ENCODE measurements at places on chromosomes 3 and 15.
A peak's percentile ranks its signal among the peaks of the same experiment; 100 is the strongest.

DNA sequence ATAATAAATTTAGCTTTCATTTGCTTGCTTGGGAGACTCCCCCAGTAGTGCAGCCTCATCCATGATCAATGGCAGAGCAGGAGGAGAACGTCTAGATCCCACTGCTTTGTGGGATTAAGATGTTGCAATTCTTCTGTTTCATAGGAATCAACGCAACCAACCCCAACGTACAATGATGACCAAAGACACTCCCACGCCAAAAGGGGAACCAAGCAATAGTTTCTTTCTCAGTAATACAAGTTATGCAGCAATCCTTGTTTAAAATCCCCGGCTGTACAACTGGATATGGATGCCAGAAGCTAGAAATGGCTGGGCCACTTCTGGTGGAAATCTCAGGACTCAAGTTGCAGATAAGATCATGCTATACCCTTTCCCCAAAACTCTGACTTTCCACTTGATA, 411.2 kb downstream of the VPS13C start:
- DNase-seq: no peak

DNA sequence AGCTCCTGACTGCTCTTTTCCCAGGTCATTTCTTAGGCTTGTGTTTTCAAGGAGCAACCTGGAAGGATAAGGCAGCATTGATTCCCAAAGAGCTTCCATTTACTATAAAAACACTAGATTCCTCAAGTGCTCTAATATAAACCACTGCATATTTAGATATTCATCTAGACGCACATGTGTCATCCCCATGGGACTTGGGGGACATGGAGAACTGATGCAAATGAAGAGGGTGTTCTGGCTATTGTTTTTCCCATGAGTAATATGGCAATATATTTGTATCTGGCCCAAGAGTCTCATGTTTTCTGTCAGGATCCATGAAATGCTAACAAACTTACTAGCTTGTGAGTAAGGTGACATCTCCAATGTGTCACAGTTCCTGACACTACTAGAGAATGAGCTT, 31.3 kb downstream of the HACD2 start:
- DNase-seq: no peak

DNA sequence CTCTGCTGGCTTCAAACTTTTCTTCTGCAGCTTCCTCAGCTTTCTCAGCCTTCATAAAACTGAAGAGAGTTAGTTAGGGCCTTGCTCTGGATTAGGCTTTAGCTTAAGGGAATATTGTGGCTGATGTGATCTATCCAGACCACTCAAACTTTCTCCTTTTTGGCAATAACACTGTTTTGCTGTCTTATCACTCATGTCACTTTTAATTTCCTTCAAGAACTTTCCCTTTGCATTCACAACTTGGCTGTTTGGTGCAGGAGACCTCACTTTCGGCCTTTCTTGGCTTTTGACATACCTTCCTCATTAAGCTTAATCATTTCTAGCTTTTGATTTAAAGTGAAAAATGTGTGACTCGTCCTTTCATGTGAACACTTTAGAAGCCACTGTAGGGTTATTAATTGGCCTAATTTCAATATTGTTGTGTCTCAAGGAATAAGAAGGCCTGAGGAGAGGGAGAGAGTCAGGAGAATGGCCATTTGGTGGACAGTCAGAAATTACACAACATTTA, 60.7 kb downstream of the SLC24A1 start:
- DNase-seq: no peak

GRCh38 chr15:22949074-22949547, 31.1 kb downstream of the CYFIP1 start:
- DNase-seq: peak; percentile 88

- no peak for DNase-seq
These were observed 22.9 kb downstream of the EPHB3 start for GRCh38 chr3:184584464-184584891.

DNA sequence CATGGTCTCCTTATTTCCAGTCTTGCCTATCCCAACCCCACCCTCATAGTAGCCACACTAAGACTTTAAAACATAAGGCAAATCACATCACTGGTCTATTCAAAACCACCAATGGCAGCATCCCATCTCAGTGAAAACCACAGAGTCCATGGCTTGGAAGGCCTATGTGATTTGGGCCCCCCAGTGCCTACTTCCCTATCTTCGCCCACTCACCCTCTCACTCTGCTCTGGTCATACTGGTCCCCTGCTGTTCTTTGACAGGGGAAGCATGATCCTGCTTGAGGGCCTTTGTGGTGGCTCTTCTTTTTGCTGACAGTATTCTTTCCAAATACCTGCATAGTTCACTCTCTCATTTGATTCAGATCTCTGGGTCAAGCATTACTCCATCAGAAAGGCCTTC, 3.3 kb downstream of the GTF2A2 start:
- no peak for DNase-seq

GRCh38 chr15:38879909-38880471, 315.4 kb upstream of the RASGRP1 start:
- DNase-seq: no peak

DNA sequence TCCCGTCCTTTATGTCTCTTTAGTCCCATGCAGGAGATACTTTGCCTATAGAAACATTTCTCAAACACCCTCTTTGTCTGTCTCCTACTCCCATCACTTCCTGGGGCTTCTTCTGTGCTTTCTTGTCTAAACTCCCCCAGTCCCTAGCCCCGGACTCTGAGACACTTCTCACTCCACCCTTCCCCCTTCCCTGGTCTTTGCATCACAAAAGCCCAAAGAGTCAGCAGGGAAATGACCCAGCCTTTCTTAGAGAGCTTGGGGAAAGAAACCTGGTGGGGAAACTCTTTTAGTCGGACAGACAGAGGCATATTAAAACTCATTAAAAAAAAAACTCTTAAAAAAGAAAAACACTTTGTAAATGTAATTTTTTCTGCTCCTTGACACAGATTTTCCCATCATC, 211.2 kb downstream of the TJP1 start:
- no peak for DNase-seq

DNA sequence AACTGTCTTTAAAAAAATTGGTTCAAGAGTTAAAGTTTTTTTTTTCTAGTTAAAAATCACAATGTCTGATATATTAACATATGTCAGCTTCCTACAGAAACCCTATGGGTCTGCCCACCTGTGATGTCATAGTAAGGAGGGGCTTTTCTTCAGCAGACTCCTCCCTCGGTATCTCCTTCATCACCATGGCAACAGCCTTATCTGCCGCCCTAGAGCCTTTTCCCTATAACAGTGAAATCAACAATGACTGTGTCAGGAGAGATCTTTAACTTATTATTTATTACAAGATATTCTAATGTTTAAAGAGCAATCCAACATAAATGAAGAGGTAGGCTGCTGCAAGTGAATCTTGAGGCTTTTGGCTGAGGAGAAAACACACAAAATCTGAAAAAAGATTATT, 138.7 kb downstream of the PEX5L start:
- DNase-seq: peak; percentile 84

- peak; percentile 37 for DNase-seq
These were observed 494.8 kb downstream of the SHQ1 start for GRCh38 chr3:72353236-72354128.

- no peak for DNase-seq
These were observed 16.5 kb upstream of the CFAP161 start for GRCh38 chr15:81117581-81117980.

GRCh38 chr3:122767540-122768372, 25.9 kb downstream of the HSPBAP1 start:
- DNase-seq: no peak

- no peak for DNase-seq
These were observed 69.3 kb upstream of the CBLB start for GRCh38 chr3:105938101-105938500.

DNA sequence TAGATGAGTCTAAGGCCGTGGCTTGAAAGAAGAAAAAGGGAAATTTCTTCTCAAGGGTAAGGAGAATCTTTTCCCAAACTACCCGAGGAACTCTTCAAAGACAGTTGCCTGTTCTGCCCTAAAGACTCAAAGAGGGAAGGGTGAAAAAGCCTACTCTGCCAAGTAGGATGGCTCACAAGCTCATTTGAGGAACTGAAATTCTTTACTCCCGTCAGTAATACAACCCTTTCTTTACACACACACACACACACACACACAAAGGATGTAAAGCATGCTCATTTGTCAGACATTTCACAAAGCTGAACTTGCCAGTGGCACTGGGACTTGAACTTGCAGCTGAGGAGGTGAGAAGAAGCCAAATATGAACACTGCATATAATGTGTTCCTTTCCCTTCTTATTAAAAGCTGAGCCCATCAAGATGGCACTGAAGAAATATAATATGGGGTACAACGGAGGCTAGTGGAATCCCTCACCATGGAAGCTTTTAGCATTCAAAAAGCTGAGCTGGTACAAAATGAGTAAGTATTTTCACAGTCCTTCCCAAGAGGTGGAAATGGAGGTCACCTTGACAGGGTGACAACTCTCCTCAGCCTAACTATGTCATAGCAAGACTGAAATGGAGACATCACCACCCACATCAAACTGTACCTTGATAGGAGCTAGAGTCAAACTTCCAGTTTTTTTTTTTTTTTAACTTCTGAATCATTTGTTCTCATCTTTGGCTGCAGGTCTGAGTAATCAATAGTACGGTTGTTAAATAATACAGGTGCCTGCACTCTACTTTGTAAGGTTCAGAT, 57.6 kb downstream of the TAFA4 start:
- DNase-seq: no peak

DNA sequence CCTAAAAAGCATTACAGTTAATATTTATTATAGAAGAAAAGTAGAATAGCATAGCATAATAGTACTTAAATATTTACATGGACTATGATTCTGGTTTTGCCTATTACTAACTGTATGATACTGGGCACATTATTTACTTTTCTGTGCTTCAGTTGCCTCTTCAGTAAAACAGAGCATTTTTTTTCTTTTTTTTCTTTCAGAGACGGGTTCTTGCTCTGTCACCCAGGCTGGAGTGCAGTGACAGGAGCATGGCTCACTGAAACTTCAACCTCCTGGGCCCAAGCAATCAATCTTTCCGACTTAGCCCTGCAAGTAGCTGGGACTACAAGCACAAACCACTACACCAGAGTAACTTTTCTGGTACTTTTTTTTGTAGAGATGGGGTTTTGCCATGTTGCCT, 47.0 kb downstream of the GYG1 start:
- DNase-seq: no peak

DNA sequence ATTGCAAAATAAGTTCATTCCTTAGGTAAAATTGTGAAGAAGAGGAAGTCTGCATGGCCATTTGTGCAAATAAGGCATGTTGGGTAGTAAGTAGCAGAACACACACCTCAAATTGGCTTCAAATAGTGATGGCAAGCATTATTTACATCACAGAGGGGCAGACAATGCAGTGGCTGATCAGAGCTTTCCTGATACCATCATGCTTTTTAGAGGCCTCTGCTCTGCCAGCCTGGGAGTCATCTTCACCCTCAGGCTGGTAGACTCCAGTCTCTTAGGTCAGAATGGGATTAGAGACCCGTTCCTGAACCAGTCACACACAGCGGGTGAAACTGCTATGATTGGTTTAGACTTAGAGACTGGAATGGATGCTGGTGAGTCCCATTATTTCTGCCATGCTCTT, 396.0 kb upstream of the MCTP2 start:
- DNase-seq: no peak

- DNase-seq: no peak
These were observed 83.6 kb upstream of the CCDC39 start for GRCh38 chr3:180762866-180763265.

DNA sequence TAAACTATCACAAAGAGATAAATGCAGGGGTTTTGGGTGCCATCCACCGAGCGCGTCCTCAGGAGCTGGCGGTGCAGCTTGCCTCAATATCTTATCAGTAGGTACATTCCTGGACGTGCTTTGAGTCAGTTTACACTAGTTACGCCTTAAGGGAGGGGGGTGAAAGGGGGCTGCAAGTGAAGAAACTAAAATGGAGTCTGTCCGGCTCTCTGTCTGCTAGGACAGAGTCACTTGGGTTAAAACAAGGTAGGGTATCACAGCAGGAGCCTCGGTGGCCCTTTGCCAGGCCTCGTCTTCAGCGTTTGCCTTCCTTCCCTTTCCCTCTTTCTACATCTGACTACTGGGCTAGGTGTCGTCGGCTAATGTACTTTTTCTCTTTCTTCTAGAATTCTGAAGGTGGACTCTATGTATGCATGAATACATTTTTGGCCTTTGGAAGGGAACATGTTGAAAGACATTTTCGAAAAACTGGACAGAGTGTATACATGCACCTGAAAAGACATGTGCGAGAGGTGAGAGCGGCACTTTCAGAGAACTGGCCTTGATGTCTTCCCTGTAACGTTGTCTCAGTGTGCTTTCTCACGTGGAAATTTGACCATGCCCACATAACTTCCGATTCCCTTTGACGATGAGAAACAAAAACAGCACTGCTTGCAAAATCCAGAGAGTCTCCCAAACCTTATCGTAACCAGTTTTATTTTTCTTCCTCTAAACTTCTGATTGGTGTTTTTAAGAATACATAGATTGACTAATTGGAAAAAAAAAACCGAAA, 28.8 kb downstream of the USP13 start:
- no peak for DNase-seq

GRCh38 chr15:57376696-57377477, 582 bp downstream of the CGNL1 start:
- DNase-seq: no peak

DNA sequence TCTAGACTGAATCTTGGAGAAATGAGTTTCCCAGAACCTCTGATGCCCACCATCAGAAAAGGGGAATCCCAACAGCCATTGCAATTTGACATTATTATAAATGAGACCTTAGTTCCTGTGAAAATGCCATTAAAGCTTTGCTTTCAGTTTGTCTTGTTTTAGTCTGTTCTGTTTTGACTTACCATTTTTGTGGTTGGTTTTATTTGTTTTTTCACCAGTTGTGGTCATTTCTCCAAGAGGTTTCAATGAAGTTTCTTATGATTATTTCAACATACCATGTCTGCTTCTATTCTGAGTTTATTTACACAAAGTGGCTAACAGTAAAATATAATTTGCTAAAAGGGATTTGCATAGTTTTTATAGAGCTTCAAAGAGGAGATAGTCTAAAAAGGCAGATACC, 175.0 kb upstream of the MCTP2 start:
- no peak for DNase-seq

- no peak for DNase-seq
These were observed 223.2 kb upstream of the LMCD1 start for GRCh38 chr3:8278448-8278847.

GRCh38 chr15:23073890-23074646, 34.7 kb upstream of the TUBGCP5 start:
- DNase-seq: no peak

GRCh38 chr15:77881950-77882349, 195.6 kb downstream of the TBC1D2B start:
- no peak for DNase-seq
